Heart left ventricle (tissue), 16 donors: ENCODE measurements at places on chromosomes 7 and 10. TPM values are rescaled to one million over a fixed set of nuclear protein-coding genes. Genes with fewer than 3 reads are reported as not detected.

Gene TMEM213
- polyA plus RNA-seq = not detected

Gene HOGA1
- 35.2 TPM for polyA plus RNA-seq

Gene POLD2
- 67.0 TPM for polyA plus RNA-seq

Gene ABCB4
- polyA plus RNA-seq = 0.87 TPM

Gene BUD23
- 150 TPM for polyA plus RNA-seq
